ENCODE measurements at places on chromosomes 7 and 10. TPM values are rescaled to one million over a fixed set of nuclear protein-coding genes. Genes with fewer than 3 reads are reported as not detected.

Gene RET
- total RNA-seq, result 0.45 TPM

Gene CHCHD3
- total RNA-seq, result 43.4 TPM

Gene SRI
- total RNA-seq, result 101 TPM

Gene MBL2
- total RNA-seq, result not detected

Gene NMT2
- total RNA-seq, result 30.7 TPM

Gene CALY
- total RNA-seq, result not detected

DNA sequence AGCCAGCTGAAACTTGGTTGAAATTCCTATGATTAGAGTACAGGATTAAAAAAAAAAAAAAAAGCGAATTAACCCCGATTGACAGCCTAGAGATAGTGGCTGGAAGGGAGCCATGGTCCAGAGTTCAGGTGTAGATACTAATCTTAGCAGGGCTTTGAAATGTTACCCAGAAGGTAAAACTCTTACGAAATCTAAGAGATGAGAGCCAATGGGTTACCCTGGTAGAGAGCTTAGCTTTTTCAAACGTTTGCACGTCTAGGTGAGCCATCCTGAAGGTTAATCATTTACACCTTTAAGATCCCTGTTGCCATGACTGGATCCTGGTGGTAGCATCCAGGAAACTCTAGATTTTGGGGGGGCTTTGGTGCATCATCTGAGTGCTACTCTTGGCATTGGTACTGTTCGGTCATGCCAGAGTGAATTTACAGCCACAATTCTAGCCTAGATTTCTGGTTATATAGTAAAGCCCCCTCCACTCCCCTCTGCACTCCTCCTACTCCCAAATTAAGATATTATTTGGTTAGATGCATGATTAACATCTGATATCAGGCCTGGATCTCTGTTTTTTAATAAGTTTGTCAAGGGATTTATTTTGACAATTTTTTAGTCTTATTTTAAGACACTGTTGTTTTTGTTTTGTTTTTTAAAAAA lies 1.2 kb downstream of the AGFG2 start:
- no peak for DNase-seq

DNA sequence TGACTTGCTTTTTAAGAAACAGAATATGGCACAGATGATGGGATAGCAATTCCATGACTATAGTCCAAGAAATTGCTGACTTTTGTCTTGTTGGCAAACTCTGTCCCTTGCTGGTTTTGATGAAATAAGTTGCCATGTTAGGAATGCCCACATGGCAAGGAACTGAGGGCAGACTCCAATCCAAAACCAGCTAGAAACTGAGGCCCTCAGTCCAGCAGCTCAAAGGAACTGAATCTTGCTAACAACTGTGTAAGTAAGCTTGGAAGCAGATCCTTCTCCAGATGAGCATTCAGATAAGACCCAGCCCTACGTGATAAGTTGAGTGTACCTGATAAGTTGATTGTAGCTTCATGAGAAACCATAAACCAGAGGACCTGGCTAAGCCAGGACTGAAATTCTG lies 64.3 kb upstream of the BMPER start:
- no peak for DNase-seq

DNA sequence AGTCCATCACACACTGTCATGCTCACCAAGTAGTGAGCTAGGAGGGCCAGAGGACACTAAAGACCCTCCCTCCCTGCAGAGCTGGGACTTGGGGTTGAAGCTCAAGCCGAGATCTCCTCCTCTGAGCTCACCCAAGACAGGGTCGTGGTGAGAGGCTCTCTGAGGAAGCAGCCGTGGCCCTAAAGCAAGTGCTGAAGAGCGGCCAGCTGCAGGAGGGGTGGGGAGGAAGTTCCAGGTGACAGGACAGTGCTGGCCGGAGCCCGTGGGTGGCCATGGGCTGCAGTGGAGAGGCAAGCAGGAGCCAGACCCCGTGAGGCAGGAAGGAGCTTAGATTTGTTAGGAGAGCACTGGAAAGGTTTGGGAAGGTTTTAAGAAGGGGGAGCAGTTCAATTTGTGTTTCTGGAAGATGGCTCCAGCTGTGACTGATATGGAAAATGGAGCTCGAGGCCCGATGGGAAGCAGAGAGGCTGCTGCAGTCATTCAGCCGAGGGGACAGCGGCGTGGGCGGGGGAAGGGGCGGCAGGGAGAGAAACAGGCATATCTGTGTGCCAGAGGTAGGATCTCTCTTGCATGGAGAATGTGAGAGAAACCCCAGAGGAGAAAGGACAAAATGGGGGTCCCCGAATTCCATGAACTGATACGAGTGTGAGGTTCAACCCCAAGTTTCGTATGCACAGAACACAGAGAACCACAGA lies 26.9 kb upstream of the DNAAF5 start:
- DNase-seq, result no peak

- no peak for DNase-seq
Measured at GRCh38 chr7:10924370-10924769, 49.3 kb upstream of the PHF14 start.

DNA sequence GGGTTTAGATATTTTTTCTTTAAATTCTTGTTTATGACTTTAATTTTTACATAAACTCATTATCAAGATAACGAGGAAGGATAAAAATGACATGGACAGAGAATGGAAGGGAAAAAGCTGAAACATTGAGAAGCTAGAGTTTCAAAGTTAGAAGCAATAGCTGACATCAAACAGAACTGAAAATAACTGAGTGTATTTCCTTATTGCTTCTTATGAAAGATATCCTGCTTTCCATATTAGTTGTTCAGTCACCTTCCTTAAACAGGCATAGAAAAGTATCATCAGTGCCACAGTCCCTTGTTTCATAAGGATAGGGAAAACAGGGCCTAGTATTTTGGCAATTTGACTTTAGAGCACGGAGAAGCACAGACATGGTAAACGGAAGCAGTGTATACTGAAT lies 460.5 kb upstream of the GHITM start:
- DNase-seq, result no peak

GRCh38 chr7:2479276-2480069 lies 3.3 kb upstream of the GRIFIN start:
- no peak for DNase-seq

- DNase-seq, result no peak
Measured at GRCh38 chr10:23157691-23158369, 34.3 kb upstream of the PTF1A start.
